Activated CD4-positive, alpha-beta T cell treated with anti-CD3 and anti-CD28 coated beads, Interleukin-2, amount 50 U/mL, for 1 hour (primary cell): ENCODE measurements at places on chromosomes 3 and 15.

- DNase-seq, result no peak
Measured at GRCh38 chr3:6736836-6737629, 123.9 kb upstream of the GRM7 start.

DNA sequence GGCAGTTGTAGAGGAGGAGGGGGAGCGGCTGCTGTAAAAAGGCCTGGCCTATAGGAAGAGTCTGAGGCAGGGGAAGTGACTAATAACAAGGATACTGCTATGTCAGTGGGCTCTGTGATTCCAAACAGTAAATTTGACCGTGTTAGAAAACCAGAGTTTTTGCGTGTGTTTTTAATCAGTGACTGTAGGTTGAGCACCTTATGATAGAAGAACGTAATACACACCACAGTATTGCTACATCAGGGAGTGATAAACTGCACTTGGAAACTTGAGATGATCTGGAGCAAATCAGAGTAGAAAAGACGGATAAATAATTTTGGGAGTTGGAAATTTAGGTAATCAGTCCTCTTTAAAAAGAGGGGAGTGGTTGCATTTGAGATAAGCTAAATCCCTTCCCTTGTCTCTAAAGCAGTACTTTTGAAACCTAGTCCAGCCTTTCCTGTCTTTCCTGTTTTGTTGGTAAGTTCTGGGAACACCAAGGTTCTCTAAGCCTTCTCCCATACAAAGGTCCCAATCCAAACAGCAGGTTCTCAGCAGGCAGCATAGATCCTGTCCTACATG is 130.5 kb upstream of the NR2E3 start:
- DNase-seq, result no peak

DNA sequence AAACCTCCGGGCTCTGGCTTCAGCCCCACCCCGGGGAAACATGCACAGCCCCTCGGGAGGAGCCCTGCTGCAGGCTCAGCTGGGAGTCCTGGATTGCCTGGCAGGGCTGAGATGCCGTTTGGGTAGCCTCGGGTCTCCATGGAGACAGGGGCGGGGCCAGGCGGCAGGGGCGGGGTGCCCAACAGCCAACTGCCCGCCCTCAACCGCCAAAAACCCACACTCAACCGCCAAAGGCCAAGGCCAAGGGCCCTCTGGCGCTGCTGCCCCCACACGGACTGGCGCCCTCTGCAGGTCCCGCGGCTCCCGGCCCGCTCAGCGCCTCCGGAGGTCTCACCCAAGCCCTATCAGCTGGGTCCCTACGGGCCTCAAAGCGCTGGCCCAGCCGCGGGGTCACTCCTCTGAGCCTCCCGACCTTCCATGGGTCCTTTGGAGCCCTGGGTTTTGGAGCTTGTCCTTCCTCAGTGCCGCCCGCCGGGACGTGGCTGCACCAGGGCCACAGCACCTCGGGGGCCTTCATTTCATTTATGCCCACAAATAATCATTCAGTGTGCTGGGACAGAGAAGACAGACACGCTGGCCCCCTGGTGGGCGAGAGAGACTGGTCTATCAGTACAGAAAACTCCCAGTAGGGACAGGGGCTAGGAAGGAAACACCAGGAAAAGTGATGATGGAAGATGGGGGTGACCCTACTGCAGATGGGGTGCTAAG is 33.5 kb upstream of the ACAD9 start:
- peak; percentile 79 for DNase-seq

- no peak for DNase-seq
Measured at GRCh38 chr3:167520266-167521005, 46.6 kb upstream of the SERPINI2 start.

DNA sequence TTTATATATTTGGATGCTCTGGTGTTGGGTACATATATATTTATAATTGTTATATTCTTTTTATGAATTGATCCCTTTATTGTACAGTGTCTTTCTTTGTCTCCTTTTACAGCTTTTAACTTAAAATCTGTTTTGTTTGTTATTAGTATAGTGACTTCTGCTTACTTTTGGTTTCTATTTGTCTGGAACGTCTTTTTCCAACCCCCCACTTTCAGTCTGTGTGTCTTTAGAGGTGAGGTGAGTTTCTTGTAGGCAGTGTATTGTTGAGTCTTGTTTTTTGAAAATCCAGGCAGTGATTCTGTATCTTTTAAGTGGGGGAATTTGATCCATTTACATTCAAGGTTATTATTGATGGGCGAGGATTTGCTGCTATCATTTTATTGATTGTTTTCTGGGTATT is 62.0 kb downstream of the AP4E1 start:
- no peak for DNase-seq

DNA sequence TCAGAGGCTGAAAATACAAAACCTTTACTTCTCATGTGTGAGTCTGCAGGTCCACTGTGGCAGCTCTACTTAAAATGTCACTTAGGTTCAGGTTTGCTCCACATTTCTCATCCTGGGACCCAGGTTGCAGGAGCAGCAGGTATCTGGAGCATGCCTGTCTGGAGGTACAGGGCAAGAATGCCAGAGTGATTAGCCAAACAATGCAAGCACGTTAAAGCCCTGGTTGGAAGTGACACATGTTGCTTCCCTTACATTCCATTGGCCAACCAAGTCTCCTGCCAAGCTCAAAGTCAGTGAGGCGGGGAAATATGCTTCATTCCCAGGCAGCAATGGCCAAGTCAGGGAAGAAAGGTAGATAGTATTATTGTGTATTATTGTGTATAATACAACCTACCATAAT is 76.8 kb upstream of the ARL6 start:
- DNase-seq, result no peak
